ENCODE measurements at places on chromosomes 2 and 18.

- no peak for DNase-seq
These were observed 106.4 kb downstream of the BCL2L11 start for GRCh38 chr2:111226876-111227700.

DNA sequence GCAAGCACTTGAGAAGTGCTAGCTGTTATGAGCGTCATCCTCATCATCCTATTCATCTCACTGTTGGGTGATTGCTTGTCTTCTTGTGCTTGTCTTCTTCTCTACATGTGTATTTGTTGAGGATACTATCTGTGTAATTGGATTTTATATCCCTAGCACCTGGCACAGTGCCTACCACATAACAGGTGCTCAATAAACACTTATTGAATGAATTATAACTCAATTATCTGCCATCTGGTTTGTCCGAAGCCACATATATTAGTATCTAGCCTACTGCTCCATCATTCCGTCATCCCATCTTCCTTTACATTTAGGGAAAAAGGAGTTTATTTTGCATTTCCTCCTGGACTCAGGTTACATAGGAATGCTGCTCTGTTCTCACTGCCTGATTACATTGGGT is 330.4 kb upstream of the ETAA1 start:
- DNase-seq = no peak

DNA sequence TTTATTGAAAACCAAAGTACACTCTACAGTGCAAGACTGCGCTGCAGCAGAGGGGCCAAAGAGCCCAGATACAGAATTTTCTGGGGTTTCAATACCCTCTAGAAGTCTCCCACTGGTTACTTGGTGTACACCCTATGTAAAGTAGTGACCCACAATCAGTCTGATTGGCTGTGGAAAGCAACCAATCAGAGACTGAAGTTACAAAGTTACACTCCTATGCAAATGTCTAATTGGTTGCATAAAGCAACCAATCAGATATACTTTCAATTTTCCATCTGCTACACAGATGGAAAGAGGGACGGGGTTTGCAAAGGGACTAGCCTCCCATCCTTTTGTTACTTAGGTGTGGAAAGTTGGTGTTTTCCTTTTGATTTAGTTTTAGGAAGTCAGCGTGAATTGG is 198.9 kb upstream of the SH3BP4 start:
- DNase-seq = no peak

DNA sequence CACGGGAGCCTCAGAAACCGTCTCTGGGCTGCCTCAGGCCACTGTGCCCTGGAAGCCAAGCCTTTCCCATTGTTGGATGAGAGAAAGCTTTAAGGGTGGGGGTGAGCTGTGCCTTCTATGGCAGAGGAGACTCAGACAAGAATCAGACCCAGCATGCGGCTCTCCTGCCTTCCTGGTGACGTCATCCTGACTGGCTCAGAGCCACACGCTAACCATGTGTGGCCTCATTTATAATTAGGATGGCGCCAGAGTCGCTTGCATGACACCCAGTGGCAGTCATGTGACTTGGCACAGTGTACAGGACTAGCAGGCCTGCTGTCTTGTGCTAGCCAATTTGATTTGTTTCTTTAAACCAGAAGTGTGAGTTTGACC is 99.1 kb downstream of the SH3BP4 start:
- peak; percentile 43 for DNase-seq
